ENCODE measurements at places on chromosomes 5 and 9. TPM values are rescaled to one million over a fixed set of nuclear protein-coding genes. Genes with fewer than 3 reads are reported as not detected.

TMEM252 gene
- not detected for total RNA-seq

C9 gene
- not detected for total RNA-seq

MFAP3 gene
- 47.9 TPM for total RNA-seq

CARD9 gene
- total RNA-seq, result 1.3 TPM

FAT2 gene
- 0.58 TPM for total RNA-seq

OBP2B gene
- not detected for total RNA-seq

SPARC gene
- 1,480 TPM for total RNA-seq

STK32A gene
- 0.44 TPM for total RNA-seq

RGS3 gene
- 49.2 TPM for total RNA-seq

PCDHA7 gene
- total RNA-seq, result 0.66 TPM

EXD3 gene
- 14.0 TPM for total RNA-seq

BAAT gene
- total RNA-seq, result not detected

KCTD16 gene
- 0.50 TPM for total RNA-seq

EEIG1 gene
- 12.9 TPM for total RNA-seq

ACSL6 gene
- not detected for total RNA-seq

IL33 gene
- total RNA-seq, result 44.5 TPM

NME5 gene
- total RNA-seq, result 2.6 TPM

PCDHGA9 gene
- 8.0 TPM for total RNA-seq

PTGS1 gene
- 67.8 TPM for total RNA-seq

TNPO1 gene
- total RNA-seq, result 270 TPM

OR1J2 gene
- total RNA-seq, result not detected

CTNND2 gene
- total RNA-seq, result not detected

DIPK1B gene
- total RNA-seq, result 2.2 TPM

ROR2 gene
- total RNA-seq, result 20.9 TPM

SPATA31E1 gene
- total RNA-seq, result not detected

PCDHGA5 gene
- 2.8 TPM for total RNA-seq

PALM2AKAP2 gene
- 5.1 TPM for total RNA-seq

ENHO gene
- total RNA-seq, result not detected

RASEF gene
- 0.44 TPM for total RNA-seq

TCOF1 gene
- 15.2 TPM for total RNA-seq

EDIL3 gene
- 40.4 TPM for total RNA-seq

CDH12 gene
- not detected for total RNA-seq

SPATA31A3 gene
- not detected for total RNA-seq

C7 gene
- total RNA-seq, result 0.83 TPM

MAMDC4 gene
- total RNA-seq, result 1.3 TPM

VCP gene
- total RNA-seq, result 448 TPM

KCNN2 gene
- total RNA-seq, result 0.44 TPM

PCDHA8 gene
- total RNA-seq, result 0.15 TPM

TMC1 gene
- total RNA-seq, result not detected

SPINK7 gene
- total RNA-seq, result not detected

STC2 gene
- 113 TPM for total RNA-seq
